ENCODE measurements at places on chromosomes 12 and 14. TPM values are rescaled to one million over a fixed set of nuclear protein-coding genes. Genes with fewer than 3 reads are reported as not detected.

ITGA7 gene
- 0.79 TPM for total RNA-seq

NUMB gene
- 18.2 TPM for total RNA-seq

SYT1 gene
- total RNA-seq = 0.26 TPM

DNA sequence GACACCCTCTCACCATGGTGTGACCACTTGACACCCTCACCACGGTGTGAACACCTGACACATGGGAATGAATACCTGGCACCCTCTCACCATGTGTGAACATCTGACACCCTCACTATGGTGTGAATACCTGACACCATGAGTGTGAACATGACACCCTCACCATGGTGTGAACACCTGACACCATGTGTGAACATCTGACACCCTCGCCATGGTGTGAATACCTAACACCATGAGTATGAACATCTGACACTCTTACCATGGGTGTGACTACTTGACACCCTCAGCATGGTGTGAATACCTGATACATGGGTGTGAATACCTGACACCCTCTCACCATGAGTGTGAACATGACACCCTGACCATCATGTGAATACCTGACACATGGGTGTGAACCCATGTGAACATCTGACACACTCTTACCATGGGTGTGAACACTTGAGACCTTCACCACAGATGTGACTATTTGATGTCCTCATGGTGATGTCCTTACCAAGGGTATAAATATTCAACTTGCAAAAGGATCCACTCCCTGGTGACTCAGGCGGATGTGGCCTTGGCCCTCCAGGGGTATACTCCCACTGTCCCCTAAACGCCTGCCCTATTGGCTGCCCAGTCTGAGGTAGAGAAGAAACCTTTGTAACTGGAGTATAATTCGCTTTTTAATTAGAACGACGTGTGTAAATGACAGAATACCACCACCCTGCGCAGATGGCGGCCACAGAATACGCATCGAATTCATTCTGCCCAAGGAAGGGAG, 29.1 kb downstream of the RFLNA start:
- no peak for DNase-seq

GRCh38 chr14:64294672-64295413, 672 bp upstream of the ESR2 start:
- peak; percentile 59 for DNase-seq

DNA sequence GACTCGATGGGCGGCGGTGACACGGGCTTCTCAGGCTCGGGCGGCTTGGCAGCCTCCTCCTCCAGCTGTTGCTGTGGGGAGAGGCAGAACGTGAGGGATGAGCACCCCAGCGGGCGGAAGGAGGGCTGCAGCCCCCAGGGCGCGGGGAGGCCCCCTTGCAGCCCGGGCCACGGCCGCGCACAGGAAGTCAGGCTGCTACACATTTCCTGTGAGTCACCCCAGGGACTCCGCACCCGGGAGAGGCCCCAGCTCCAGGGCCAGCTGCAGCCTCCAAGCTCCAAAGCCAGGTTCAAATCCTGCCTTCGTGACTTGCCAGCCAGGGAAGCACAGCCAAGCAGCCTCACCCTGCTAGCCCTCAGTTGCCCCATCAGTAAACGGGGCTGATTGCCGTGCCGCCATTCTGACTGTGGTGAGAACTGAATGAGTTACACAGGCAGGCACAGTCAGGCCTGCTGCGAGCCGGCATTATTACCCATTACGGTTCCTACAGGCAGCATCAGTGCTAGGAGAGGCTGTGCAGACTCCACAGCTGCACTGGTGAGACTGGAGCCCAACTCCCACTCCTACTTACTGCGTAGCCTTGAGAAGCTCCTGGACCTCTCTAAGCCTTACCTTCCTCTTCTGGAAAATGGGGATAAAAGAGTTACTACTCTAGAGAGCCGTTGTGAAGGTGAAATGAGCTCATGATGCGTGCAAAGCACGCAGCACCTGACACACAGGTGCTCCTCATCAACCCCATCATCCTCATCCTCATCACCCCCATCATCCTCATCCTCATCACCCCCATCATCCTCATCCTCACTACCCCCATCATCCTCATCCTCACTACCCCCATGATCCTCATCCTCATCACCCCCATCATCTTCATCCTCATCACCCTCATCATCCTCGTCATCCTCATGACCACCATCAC, 100.9 kb downstream of the NCOR2 start:
- no peak for DNase-seq

DNA sequence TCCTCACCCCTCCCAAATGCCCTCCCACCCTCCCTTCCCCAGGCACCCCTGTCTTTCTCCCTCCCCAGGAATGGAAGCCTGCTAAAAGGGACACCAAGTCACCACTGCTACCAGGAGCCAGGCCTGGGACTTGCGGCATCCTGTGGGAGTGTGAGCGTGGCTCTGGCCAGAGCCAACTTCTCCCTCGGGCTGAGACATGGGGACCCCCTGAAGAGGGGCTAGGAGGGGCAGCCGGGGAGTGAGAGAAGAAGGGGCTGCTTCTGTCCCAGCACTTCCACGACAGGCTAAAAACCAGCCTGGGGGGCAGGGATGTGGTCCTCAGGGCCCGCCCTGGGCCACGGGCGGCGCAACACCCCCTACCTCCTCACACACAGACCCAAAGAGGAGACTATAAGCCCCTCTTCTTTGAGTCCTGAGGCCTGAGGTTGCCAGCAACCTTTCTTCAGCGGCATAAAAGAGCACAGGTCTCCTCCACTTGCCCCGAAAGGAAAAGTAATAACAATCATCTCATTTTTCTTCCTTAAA, 278.9 kb downstream of the DPF3 start:
- DNase-seq = no peak

DNA sequence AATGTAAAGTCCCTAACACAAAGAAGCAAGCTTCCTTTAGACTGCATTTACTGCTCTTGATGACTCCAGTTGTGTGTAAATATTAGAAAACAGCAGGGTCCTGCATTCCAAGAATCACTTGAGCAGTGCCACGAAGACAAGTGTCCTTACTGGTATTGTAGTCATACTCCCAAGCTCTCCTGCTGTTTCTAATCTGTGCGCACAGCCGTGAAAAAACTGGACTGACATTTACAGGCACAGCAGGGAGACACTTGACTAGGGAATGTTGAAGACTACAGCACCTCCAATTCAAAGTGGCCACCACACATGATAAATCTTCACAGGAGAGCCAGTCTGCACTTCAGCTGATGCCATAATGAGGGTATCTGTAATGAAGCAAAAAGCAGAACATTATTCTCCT, 91.4 kb downstream of the VRK1 start:
- DNase-seq = no peak

DNA sequence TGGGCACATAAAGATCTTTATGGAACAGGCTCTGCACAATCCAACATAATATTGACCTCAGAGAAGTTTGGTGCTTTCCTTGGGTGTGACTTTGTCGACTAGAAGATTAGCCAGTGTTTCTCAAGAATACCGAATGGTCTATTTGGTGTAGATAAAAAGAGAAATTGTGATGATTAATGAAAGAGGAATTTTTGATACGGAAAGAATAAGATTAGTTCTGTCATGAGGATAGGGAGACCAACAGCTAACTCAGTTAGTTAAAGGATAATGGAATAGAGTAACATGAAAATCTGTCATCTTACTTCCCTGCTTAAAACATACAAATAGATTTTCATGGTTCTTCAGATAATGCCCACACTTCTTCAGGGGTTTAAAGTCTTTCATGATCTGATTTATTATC, 24.2 kb downstream of the PTPRO start:
- no peak for DNase-seq

PTMS gene
- total RNA-seq = 17.6 TPM

DNA sequence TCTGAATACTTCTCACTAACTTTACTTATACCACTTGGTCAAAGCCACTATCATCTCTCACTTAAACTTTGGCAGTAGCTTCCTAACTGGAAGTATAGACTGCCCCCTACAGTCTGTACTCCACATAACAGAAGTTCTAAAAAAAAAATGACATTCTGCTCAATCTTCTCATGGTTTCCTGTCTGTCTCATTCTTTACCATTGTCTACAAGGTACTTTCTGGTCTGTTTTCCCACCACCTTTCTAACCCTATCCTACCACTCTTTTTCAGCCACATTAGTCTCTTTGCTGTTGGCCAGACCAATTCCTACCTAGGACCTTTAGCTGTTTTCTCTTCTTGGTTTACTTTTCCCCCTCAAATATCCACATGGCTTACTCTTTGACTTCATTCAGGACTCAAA, 14.7 kb downstream of the CPSF6 start:
- peak; percentile 63 for DNase-seq

GRCh38 chr12:64782191-64782876, 23.1 kb upstream of the GNS start:
- DNase-seq = no peak

DNA sequence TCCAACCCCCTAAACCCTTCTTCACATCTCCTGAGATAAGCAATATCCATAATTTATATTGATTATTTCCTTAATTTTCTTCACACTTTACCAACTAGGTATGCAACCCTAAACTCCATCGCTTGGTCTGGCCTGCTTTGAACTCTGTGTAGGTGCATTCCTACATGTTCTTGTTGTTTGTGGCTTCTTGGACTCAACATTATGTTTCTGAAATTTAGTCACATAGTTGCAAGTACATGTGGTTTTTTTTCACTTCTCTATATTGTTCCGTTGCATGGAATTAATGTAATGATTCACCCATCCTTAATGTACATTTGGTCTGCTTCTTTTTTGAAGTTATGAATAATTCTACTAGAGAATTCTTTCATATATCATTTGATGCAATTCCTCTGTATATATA, 1.6 kb upstream of the TAS2R30 start:
- no peak for DNase-seq

- DNase-seq = no peak
These were observed 157.6 kb downstream of the AACS start for GRCh38 chr12:125222876-125223275.
